ENCODE measurements at places on chromosomes 4 and X.

DNA sequence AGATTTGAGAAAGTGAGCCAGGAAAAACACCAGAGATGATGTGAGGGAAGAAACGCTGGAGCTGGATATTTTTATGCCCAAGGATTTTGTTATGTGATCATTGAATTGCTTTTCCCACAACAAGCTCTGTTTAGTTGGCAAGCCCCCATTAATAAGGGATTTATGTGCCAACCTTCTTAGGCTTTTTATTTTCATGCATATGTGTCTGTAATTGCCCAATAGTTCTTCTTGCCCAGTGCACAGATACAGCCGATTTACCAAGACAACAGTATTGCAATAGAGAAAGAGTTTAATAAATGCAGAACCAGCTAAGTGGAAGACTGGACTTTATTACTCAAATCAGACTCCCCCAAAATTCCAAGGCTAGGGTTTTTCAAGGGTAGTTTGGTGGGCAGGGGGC lies 57.7 kb downstream of the TRIM2 start:
- no peak for DNase-seq

GRCh38 chr4:56146956-56147355 lies 198.2 kb downstream of the CEP135 start:
- DNase-seq, result no peak

- DNase-seq, result no peak
Measured at GRCh38 chr4:22650771-22651170, 42.0 kb upstream of the GBA3 start.

DNA sequence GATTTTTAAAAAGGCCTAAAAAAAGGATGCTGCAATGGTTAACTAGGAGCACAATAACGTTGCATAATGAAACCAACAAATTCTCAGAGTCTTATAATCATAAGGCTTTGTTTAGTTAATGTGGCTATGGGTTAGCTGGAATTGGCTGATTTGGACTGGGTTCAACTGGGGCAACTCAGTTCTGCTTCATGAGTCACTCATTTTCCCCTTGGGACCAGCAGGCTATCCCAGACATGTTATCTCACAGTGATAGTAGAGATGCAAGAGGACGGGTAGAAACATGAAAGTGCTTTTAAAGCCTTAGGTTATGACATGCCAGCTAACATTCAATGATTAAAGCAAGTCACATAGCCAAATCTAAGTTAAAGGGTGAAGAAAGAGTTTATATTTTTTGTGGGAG lies 189.2 kb upstream of the GK2 start:
- no peak for DNase-seq

DNA sequence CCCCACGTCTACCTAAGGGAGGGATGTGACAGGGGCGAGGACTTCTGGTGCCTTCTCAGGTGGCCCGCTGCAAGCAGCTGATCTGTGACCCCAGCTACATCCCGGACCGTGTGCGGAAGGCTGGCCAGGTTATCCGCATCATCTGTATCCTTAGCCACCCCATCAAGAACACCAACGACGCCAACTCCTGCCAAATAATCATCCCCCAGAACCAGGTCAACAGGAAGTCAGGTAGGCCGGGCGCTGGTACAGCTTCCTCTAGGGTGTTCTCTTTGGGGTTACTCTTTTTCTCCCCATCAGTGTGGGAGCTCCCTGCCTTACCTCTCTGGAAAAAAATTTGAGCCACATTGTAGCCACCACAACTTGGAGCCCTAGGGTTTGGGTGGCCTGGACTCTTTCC lies 2.4 kb upstream of the FAM50A start:
- no peak for DNase-seq

DNA sequence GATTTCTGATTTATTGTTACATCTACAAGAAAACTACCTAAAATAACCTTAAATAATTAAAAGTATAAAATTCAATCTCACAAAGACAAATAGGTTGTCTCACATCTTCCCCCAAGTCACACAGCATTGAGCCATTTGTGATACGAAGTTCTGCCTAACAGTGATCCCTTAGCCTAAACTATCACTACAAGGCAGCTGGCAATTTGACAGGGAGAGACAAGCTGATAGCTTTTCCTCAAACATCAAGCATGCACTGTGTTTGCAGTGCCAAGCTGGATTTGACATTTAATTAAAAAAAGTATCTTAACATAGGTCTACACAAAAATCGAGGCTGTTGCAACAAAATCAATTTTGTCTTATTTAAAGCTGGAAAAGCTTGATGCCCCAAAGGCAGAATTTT lies 464.7 kb upstream of the TRAM1L1 start:
- no peak for DNase-seq

Measured in NCI-H526 (cell line).